ENCODE measurements at places on chromosomes 7 and 10.

- no peak for DNase-seq
Observed at GRCh38 chr7:92042056-92042737, 92.1 kb downstream of the CYP51A1 start.

DNA sequence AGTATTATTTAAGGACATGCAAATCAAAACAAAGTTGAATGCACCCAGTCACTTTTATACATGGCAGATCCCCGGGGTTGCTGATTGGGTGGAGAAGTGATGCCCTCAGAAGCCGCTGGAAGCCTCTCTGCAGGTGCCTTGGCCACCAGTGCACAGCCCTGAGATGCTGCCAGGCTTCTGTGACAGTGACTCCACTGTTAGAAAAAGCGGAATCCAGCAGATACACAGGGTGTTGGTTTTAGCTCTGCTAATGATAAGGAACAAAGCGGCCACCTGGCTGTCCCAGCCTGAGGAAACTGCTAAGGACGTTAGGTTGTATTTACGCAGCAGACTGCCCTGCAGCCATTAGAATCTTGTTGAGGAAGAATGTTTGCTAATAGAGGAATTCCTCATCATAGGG is 47.5 kb downstream of the JAKMIP3 start:
- no peak for DNase-seq

GRCh38 chr7:37970211-37970610 is 49.8 kb downstream of the EPDR1 start:
- no peak for DNase-seq

- DNase-seq: no peak
Observed at GRCh38 chr7:50588937-50589336, 23.7 kb upstream of the DDC start.

DNA sequence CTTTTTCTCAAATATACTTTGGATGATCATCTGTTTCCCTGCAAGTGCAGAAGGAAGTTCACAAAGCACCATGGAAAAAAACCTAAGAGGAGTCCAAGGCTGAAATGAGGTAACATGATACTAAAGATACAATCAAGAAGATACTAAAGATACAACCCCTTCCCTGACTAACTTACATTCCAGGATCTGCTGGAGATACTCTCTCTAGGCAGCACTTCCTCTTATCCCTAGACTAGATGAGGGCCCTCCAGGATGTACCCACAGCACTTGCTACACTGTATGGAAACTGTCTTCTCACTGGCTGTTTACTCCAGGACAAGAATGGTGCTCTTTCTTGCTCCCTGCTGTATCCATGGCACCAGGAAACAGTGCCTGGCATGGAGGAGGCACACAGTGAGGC is 116.4 kb upstream of the NFE2L3 start:
- DNase-seq: no peak

DNA sequence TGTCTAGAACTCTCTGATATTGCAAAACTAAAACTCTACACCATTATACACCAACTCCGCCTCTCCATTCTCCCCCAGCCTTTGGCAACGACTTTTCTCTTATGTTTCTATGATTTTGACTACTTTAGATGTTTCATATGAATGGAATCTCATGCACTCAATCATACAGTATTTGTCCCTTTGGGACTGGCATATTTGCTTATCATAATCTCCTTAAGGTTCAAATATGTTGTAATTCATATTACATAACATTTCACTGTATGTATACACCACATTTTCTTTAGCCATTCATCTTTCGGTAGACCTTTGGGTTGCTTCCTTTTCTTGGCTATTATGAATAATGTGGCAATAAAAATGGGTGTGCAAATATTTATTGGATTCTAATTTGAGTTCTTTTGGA is 164.4 kb downstream of the ARL4A start:
- no peak for DNase-seq

GRCh38 chr7:147240468-147240867 is 1123.9 kb downstream of the CNTNAP2 start:
- no peak for DNase-seq

DNA sequence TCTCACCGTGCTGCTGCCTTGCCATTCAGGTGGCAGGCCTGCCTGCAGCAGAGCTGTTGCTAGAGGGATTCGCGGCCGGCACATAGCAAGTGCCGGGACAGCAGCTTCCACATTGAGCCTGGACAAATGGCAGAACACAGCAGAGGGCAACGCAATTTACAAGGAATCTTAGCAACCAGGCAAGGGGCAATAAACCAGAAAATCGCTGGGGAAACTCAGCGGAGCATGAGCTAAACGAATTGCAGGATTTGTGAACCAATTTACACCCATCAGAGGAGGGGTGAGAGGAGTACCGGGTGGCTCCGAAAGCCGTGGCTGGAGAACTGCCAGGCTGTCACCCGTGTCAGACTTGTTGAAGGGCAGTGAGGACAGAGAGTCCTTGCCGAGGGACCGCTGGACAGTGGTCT is 58.6 kb upstream of the LOXL4 start:
- DNase-seq: no peak

GRCh38 chr7:130139193-130139960 is 65.8 kb downstream of the TMEM209 start:
- no peak for DNase-seq

DNA sequence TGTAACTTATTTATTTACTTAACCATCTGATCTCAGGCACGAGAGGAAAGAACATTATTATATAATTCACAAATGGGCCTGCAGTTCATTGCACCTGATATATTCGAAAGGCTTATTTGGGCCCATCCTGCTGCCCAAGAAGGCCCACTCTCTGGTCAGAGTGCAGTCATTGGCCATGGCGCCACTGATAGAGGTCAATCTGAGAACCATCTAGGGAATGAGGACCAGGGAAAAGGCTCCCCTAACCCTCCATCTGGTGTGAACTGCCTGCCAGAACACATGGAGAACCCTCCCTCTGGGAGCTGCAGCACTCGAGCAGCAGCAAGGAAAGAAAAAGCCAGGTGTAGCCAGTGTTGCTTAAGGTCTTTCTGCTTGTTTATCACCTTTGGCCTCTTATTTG is 136.6 kb downstream of the REEP3 start:
- no peak for DNase-seq

- no peak for DNase-seq
Observed at GRCh38 chr7:133977409-133978274, 149.5 kb upstream of the LRGUK start.

- DNase-seq: no peak
Observed at GRCh38 chr7:49396229-49396628, 377.2 kb upstream of the VWC2 start.

GRCh38 chr7:55018361-55019190 is at the start of gene EGFR:
TSS of gene EGFR (plus strand) at chr7:55019017. CDS start at chr7:55019278, 261 bp downstream.
- DNase-seq: no peak

DNA sequence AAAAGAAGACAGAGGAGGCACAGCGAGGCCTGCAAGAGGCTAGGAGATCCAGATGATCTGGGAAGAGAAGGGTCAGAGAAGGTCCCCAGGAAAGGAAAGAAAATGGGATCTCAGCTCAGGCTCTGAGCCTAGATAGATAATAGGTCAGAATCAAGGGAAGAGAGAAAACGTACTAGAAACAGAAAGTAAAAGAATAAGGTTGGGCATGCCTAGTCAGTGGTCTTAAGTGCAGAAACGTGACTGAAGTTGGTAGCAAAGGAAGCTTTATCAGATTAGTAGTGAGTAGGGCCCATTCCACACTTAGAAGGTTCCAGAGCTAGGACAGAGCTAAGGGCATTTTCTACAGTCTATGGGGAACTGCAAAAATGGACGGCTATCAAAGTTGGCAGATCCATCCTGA is 84.8 kb upstream of the ASAH2 start:
- no peak for DNase-seq

Data from activated CD4-positive, alpha-beta T cell treated with anti-CD3 and anti-CD28 coated beads, Interleukin-2, amount 50 U/mL, for 1 hour (primary cell).